Caudate nucleus (tissue), 63 donors: ENCODE measurements at places on chromosomes 13 and 19.
A peak's percentile ranks its signal among the peaks of the same experiment; 100 is the strongest.

DNA sequence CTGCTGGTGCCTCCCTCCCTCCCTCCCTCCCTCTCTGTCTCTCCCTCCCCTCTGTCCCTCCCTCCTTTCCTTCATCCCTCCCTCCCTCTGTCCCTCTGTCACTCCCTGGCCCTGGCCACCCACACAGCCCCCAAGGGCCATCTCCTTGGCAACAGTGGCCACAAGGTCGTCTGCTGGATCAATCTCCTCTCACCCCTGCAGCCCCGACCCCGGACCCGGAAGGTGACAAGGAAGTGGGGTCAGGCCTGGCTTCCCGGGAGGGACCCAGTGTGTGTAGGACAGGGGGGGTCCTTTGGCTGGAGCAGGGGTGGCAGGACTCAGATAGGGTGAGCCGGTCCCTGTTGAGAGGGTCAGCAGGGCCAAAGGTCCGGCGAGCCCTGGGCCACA is 21.9 kb upstream of the TCF3 start:
- DNase-seq = no peak

DNA sequence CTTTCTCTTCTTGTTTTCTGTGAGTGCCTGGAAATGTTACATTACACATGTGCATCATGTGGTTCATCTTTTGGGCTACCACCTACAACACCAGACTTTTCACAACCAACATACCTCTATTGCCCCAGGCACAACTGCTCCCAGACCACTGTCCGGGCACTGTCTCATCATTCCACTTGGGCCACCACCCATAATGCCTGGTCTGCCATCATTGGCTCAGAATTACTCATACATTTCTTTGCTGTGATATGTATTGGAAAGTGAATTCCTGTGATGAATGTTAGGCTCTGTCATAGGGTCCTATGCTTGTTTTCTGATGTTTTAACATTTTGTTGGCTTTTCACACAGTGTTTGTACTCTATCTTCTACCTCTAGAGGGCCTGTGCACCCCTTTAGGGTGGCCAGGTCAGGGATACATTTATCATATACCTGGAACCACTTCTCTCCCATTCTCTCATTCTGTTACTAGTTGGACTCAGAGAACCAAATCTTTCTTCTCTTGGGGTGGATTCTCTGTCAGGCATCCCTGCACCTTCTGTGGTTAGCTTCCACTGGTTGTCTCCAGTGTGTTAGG is 172.8 kb downstream of the NHLRC3 start:
- DNase-seq = no peak

DNA sequence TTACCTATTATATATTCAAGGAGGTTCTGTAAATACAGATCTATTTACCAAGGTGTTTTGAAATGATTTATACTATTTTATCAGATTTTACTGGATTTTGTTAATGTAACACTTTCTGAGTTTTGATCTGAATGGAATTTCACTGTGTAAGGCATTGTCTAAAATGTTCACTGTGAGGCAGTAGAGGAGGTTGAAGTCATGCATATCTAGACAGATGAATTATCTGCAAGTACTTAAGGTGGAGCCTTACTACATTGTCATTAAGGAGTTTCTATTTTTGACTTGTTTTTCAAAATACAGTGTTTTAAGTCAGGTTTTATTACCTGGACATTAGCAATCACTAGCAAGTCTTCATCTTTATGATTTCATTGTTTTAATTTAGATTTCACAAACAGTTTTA is 62.1 kb downstream of the TM9SF2 start:
- no peak for DNase-seq

GRCh38 chr13:50229960-50230661 is 214.9 kb downstream of the KCNRG start:
- DNase-seq = no peak

DNA sequence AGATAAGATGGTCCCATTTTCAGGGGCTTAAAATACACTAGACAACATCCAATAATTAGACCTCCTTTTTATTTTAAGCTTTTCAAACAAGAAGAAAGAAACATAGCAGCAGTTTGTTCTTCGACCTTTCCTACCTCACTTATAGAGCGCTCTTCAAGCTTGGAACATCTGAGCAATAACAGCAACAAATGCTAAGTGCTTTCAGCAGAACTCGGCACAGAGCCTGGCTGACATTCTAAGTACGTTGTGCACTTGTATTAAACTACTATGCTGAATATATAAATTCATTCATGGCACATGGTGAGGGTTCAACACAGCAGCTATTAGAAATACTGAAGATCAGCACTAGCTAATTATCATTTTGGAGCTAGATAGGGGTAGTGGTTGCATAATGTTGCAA is 256.1 kb upstream of the MAB21L1 start:
- no peak for DNase-seq

DNA sequence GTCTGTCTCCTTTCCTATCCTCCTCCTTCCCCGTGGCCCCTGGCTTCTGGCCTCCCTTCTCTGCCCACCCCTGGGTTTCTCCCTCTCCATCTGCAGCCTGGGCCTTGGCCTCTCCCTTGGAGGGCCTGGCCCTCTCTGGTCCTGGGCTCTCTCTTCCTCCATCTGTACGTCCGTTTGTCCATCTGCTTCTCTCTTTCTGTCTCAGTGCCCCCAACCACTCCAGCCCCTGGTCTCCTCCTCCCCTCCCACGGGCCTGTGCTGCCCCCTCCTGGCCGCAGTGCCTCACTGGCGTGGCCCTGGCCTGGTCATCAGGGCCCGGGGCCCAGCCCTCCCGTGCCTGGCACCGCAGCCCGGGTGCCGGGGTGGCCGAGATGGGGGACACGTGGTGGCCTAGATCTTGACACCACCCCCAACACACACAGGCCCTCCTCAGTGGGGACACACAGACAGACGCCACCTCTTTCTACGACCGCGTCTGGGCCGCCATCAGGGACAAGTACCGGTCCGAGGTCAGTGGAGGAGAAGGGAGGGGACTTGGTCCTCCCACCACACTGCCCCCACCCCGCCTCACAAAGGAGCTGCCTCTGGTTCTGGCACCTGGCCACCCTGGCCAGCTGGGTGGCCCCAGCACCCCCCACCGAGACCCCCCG is 11.3 kb downstream of the PRKCSH start:
- peak; percentile 79 for DNase-seq

GRCh38 chr13:31485651-31486051 is 253.7 kb upstream of the RXFP2 start:
- no peak for DNase-seq

DNA sequence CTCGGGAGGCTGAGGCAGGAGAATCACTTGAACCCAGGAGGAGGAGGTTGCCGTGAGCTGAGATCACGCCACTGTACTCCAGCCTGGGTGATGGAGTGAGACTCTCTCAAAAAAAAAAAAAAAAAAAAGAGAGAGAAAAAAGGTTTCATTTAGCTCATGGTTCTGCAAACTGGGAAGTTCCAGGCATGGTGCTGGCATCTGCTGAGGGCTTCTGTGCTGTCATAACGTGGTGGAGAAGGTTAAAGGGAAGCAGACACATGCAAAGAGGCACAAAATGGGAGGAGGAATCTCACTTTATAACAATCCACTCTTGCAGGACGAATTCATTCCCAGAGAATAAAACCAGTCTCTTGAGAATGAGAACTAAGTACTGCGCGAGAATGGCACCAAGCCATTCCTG is 34.9 kb upstream of the SIAH3 start:
- DNase-seq = no peak

DNA sequence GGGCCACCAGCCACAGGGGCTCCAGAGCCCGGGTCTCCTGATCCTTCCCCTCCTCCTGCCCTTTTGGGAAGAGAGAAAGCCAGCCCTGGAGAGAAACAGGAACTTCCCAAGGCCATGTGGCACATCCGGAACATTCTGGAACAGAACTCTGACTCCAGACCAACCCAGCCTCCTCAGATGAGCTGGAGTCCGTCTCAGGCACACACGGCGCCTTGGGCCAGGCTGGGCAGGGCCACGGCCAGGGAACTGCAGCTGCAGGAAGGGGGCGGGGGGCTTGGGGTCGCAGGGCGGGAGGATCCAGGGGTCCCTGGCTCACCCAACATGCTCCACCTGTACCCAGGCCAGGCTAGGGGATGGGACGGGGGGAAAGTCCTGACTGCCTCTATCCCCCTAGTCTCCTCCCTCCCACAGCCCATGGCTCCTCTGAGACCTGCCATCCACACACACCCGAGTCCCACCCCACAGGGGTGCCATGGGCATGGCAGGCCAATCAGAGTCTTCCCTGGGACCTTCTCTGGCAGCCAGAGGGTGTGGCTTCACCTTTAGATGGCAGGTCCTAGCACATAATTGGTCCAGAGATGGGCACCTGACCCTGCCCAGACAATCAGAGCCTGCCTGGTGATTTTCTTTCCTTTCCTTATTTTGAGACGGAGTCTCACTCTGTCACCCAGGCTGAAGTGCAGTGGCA is 22.9 kb downstream of the SBNO2 start:
- DNase-seq = no peak

DNA sequence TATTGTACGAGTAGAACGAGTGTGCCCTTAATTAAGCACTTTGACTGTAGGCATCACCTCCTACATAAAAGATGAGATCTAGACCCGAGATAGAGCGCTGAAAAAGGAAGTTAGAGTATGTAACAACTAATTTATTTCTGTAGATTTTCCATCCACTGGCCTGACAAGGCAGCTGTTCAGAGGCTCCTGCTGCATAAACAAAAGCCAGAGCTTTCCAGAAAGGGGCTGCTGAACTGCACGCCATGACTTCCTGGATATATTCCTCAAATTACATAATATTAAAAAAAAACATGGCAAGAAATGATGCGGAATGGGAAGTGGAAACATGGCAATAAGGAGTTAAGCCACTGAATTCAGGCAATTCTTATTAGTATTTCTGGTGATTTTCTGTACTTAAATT is 89.7 kb downstream of the AKAP11 start:
- no peak for DNase-seq

DNA sequence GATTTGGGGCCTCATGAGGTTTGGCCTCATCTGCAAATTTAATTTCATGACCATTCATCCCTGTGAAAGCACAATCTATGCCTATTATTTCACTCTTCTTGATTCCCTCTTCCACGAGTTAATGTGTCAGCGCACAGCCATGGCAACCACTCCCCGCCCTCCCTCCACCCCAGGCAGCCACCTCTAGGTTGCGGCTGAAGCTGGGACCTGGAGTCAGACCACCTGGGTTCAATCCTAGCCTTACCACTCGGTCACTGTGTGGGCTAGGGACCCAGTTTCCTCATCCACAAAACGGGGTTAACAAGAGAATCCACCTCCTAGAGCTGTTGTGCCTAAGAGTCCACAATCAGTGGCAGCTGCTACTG is 9.8 kb downstream of the CHST8 start:
- no peak for DNase-seq

GRCh38 chr13:107427536-107427935 is 787.8 kb downstream of the LIG4 start:
- no peak for DNase-seq

GRCh38 chr19:50189331-50189730 is 14.1 kb upstream of the MYH14 start:
- DNase-seq = no peak

- DNase-seq = no peak
Observed at GRCh38 chr19:3575260-3575741, 2.6 kb downstream of the HMG20B start.

GRCh38 chr13:41842036-41842620 is 118.8 kb downstream of the VWA8 start:
- no peak for DNase-seq

DNA sequence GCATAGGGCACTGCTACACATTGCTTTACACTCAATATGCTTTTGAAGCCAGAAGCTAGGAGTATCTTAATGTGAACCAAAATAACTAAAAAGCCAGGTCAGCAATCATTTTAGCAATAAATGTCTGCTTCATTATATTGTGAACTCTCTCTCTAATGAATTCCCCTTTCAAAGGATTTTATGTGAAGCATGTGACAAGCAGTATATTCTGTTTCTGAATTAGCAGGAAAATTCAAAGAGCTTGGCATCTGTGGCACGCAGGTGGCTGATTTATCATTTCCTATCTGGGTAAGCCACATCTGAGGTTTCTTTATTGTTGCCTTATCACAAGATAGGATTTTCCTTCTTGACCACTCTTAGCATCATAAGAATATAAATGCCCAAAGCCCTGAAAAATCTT is 56.8 kb upstream of the KLF12 start:
- DNase-seq = no peak

DNA sequence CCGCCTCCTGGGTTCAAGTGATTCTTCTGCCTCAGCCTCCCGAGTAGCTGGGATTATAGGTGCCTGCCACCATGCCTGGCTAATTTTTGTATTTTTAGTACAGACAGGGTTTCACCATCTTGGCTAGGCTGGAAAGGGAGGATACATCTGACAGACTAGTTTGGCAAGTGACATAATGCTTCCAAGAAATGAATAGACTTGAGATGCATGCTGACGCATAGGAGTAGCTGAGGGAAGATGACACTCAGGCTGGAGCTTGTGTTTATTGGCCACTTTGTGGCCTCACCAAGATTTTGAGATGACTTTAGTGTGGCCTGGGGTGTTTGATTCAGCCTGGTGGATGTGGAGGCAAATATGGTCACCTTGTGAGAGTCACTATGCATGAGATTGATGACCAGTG is 4.0 kb downstream of the ZNF586 start:
- DNase-seq = no peak

GRCh38 chr13:111975539-111976473 is 91.1 kb upstream of the SOX1 start:
- no peak for DNase-seq

- DNase-seq = no peak
Observed at GRCh38 chr19:48518207-48518606, 6.6 kb upstream of the LMTK3 start.

GRCh38 chr13:76622315-76623040 is 263.7 kb downstream of the KCTD12 start:
- no peak for DNase-seq

GRCh38 chr13:52449331-52450011 is 963 bp downstream of the VPS36 start:
- no peak for DNase-seq

DNA sequence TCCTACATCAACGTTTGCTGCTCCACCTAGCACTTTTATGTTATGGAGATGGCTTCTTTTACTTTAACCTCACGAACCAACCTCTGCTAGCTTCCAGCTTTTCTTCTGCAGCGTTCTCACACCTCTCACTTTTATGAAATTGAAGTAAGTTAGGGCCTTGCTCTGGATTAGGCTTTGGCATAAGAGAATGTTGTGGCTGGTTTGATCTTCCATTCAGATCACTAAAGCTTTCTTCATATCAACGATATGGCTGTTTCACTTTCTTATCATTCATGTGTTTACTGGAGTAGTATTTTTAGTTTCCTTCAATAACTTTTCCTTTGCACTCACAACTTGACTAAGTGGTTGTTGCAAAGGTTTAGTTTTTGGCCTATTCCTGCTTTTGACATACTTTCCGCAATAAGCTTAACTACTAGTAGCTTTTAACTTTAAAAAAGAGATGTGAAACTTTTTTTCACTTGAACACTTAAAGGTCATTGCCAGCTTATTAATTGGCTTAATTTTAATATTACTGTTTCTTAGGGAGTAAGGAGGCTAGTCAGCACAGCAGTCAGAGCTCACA is 60.0 kb upstream of the SPRY2 start:
- no peak for DNase-seq

GRCh38 chr13:49627831-49628652 is at the start of gene ARL11:
Gene ARL11 (plus strand): TSS chr13:49628507. CDS start chr13:49630448, 1,941 bp downstream.
- DNase-seq = no peak
